ENCODE measurements at places on chromosomes 5 and 9.
A peak's percentile ranks its signal among the peaks of the same experiment; 100 is the strongest.

DNA sequence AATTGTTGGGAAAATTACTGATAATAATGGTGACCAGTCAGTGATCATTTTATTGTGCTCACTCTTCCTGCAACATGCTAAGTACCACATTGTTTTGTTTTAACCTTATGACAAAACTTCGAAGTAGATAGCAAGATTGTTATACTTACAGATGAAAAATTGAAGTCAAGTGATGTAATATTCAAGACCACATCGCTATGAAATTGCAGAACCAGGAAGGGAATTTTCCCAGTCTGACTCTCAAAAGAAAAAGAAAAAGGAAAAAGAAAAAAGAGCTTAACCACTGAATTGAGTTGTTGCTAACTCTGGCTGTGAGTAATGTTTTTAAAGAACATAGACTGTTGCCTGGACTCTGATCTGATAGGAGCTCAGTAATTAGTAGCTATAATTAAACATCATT is 170.6 kb upstream of the HAPLN1 start:
- DNase-seq = no peak

DNA sequence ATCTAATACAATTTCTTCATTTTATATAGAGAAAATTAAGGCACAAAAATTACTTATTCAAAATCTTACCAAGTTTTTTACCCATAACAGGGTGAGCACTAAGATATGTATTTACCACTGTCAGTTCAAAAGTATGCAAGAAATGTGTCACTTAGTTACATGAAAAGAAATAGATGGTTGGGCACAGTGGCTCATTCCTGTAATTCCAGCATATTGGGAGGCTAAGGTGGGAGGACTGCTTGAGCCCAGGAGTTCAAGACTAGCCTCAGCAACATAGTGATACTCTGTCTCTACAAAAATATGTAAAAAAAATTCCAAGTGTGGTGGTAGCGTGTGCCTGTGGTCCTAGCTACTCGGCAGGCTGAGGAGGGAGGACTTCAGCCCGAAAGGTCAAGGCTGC is 19.4 kb downstream of the YIPF5 start:
- no peak for DNase-seq

- DNase-seq = no peak
Measured at GRCh38 chr5:114822436-114822835, 347.3 kb downstream of the TRIM36 start.

DNA sequence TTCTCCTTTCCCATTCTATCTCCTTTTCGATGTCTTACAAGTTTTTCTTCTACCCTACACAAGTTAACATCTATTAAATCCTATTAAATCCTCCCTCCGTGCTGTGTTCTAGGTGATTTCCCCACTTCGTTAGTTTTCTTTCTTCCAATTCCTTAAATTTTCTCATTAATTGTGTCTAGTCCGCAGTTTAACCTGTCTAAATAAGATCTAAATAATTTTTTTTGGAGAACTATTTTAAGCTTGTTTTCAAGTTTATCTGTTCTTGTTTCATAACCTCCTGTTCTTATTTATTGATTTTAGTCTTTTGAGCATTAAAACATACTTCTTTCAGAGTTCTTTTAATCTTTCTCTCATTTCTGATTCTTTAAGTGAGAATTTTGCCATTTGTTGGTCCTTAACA is 109.3 kb downstream of the UHRF2 start:
- no peak for DNase-seq

DNA sequence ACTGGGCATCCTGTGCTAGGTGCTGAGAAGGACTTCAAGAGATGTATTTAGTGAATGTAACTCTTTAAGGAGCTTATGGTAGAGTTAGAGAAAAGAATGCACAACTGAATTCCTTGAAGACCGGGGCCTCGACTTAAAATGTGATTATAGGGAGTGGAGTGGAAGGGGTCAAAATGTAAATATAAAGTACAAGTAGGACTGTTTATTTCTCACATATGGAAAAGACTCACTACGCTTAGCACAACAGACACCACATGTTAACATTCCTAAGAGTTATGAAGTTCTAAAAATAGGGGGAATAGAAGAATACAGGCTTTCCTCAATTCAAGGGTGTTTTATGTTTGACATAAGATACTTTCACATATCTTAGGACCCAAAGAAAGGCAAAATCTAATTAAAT is 117.8 kb upstream of the OSMR start:
- no peak for DNase-seq

DNA sequence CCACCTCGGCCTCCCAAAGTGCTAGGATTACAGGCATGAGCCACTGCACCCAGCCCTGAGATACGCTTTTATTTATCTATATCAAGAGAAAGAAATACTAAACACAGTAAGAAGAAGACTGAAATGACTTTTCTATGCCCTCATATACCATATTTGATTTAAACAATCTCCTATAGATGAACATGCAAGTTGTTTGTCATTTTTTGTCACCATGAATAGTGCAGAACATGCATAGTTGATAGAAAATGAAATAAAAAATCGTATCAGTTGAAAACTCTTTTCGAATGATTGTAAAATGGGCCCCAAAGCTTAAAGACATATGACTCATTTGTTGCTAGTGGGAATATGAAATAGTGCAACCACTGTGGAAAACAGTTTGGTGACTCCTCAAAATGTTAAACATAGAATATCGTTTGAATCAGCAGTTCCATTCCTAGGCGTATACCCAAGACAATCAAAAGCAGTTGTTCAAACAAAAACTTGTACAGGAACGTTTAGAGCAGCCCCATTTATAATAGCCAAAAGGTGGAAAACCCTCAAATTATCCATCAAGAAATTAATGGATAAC is 61.4 kb upstream of the ANKH start:
- DNase-seq = no peak

DNA sequence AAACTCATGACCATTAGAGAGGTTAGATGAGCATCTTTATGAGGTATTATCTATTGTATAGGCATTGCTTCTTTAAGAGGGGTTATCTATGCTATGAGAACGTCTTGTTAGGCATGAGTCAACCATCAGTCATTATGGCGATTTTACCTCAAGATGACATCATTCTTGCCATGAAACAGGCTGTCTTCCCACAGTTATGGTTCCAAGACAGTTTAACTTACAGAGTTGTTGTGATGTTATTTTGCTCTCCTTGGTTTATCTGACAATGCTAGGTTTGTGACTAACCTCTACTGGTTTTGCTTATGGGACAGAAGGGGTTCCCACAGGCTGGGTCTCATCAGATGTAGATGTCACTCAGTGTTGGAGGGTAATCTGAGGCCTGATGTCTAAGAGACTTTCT is 1864.7 kb upstream of the ACO1 start:
- DNase-seq = no peak

DNA sequence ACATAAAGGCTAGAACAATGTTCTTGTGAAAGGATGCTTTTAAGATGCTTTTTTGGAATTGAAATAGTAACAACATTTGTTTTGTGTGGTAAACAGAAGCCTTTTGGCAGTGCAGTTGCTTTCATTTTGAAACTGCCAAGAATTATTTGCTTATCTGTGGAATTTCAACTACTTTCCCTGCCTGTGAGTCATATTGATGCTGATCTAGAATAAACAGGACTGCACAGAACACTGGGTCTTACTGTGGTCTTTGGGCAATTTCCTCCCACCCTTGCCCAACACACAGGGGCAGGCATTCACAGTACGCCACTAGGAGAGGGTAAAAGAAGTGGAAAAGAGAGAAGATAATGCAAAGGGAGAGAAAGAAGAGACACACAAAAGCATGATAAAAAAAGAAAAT is 483.7 kb downstream of the ELAVL2 start:
- no peak for DNase-seq

DNA sequence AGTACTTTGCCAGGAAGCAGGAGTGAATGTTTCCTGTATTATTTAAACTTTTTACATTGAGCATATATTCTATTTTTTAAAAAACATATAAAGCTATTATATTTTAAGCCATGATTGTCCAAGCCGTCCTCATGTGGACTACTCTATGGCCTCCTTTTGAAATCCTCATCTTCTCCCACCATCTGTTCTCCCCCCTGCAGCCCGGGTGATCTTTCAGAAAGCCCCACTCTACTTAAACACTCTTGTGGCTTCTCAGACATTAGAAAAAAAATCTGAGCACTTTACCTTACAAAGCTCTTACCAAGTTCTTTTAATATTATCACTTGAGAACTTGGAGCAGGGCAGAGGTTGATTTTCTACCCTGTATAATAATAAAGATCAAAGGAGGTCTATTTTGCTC is 95.4 kb downstream of the CAVIN4 start:
- DNase-seq = no peak

GRCh38 chr5:2699231-2699630 is 52.2 kb downstream of the IRX2 start:
- DNase-seq = no peak

GRCh38 chr5:142325725-142326479 is 1.1 kb upstream of the SPRY4 start:
- DNase-seq = peak; percentile 72

GRCh38 chr5:82274343-82275211 is 3.6 kb downstream of the RPS23 start:
- DNase-seq = no peak

DNA sequence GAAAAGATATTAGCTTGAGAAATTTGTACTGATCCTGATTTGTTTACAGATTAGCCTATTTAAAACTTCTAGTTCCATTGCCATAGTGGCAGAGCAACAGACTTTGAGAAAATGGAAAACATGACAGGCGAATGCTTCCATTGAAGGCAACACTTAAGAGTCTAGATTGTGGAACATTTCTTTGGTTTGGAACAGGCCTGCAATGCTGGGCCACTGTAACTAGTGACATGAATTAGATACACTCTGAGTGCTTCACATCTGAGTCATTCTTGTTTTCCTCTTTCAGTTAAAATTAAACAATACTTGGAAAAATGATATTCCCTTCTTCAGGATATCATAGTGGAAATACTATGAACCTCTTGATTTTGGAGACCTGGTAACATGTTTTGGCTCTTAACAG is 453.6 kb upstream of the TUSC1 start:
- no peak for DNase-seq

- peak; percentile 50 for DNase-seq
Measured at GRCh38 chr5:1050423-1051365, 42.1 kb downstream of the NKD2 start.

DNA sequence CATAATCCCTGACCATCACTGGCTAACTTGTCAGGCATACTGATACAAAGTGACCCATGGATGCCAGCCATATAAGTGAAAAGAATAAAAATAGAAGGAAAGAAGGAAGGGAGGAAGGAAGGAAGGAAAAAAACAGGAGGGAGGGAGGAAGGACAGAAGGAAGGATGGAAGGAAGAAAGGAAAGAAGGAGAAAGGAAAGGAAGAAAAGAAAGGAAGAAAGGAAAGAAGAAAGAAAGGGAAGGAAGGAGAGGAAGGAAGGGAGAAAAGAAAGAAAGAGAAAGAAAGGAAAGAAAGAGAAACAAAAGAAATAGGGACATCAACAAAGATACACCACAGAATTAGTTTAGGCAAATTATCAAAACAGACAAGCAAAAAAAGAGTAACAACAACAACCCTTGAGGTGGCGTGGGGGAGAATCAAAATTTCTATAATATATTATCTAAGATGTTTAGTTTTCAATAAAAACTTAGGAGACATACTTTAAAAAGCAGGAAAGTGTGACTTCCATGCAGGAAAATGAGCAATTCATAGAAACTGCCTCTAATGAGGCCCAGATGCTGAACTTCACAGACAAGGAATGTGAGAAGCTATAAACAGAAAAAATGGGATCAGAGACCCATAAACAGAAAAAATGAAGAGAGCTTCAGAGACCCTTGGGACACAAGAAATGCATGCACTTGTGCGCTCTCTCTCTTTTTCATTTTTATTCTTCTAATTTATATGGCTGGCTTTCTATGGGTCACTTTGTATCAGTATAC is 96.1 kb upstream of the NFIL3 start:
- no peak for DNase-seq

- DNase-seq = peak; percentile 88
Measured at GRCh38 chr5:142655339-142656267, 30.3 kb downstream of the FGF1 start.

DNA sequence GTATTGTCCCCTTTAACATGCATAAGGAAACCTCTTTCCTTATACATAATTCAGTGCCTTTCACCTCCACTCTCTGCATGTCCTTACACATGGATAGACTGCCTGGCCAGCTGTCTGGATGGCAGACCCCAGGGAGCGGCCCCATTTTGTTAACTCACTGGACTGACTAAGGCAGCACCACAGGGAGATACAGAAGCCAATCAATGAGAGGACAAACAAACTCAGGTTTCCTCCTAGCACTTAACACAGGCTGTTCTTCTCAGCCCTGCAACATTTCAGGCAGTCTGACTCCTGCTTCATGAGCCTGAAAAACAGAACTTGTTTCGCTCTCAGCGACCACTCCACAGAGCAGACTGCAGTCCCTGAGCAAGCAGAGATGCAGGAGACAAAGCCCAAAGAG is 135.4 kb upstream of the RASEF start:
- DNase-seq = no peak

DNA sequence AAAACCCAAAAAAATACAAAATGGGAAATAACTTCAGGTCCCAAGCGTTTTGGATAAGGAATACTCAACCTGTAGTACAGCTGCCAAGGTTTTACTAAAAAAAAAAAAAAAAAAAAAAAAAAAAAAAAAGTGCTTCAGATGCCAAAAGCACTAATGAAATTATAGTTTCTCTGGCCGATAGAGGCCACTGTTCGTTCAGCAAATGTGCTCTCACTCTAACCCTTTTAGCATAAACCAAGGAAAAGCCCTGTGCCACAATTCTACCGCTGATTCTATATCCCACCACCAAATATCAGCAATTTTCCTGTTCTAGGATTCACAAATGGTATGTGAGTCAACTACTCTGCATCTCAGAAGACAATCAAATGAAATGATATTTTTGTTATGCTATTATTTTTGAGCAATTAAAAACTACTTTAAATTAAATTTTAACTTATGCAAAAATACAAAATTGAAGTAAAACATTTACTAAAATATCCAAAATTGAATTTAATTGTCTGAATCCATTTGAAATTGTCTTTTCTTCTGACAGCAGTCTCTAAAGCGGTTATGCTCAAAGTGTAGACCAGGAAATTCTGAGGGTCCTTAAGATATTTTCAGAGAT is 79.8 kb downstream of the RICTOR start:
- DNase-seq = no peak

DNA sequence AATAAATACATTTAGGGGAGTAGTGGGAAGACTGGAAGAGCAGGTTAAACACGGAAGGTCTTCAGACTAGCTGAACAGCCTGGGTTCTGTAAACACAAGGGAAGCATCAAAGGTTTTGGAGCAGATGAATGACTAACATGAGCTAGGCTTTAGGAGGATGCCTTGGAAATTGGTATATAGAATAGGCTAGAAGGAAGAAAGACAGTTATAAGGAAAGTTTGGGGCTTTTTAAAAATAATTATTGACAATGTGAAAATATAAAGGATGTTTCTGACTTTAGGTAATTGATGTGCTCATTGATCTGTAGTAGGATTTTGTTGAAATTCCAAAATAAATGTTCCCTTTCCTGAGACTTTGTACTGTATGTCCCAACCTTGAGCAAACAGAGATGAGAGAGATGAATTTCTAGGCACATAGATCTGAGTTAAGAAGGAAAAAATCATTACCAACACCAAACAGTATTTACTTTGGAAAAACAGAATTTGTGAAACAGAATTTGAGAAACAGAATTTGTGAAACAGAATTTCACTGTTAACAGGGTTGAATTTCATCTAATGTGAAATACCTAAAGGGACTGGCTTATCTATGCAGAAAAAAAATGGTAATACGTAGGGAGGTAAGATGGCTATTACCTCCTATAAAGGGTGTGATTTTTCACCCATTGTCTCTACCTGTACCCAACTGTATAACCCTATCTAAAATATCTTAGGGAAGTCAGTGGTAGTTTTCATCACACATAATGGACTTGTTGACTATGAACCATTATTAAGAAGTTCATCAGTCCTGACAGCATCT is 28.8 kb downstream of the SKP2 start:
- no peak for DNase-seq

Data from left ventricle myocardium inferior (tissue), 1 donor.